ENCODE measurements at places on chromosomes 7 and 10.

GRCh38 chr10:73881221-73881919 is 7.0 kb upstream of the CAMK2G start:
- no peak for DNase-seq

- DNase-seq, result no peak
Measured at GRCh38 chr7:134857958-134858357, 78.5 kb downstream of the CALD1 start.

DNA sequence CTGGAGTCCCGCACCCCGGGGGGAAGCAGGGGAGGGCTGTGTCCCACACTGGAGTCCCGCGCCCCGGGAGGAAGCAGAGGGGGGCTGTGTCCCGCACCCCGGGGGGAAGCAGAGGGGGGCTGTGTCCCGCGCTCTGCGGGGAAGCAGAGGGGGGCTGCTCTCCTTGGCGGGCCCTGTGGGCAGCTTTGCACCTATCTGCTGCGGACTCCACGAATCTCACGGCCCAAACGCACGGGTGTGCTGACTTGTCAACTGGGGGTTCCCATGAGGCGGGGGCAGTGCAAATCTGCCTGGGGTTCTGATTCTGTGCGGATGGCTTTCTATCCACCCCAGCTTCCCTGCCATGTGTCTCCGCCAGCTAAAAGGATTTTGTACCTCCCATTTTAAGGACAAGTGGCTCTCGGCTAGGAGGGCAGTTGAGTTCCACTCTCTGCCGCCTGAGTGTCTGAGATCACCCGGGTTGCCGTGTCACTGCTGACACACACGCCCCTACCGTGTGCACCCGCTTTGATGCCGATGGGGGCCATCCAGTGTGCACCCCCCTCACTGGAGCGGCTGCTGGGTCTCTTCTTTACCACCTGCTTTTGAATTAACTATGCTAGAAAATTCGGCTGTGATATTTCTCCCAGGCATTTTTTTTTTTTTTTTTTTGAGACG is 20.5 kb downstream of the GPER1 start:
- no peak for DNase-seq

DNA sequence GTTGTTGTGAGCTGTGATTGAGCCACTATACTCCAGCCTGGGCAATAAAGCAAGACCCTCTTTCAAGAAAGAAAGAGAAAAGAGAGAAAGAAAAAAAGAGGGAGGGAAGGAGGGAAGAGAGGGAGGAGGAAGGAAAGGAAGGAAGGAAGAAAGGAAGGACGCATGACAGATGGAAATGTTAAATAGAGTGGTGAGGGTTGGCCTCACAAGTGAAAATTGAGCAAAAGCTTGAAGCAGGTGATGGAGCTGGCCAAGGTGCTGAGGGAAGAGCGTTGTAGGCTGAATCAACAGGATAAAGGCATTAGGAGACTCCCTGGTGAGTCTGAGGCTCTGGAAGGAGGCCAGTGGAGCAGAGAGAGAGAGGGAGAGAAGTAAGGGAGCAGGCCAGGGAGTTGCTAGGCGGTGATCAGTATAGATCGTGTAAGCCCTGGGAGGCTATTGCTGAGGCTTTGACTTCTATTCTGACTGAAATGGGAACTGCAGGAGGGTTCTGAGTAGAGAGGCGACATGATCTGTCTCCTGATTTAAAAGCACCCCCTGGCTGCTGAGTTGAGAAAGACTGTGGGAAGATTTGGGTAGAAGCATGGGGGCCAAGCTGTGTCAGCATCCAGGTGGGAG is 26.5 kb upstream of the TMEM248 start:
- no peak for DNase-seq

DNA sequence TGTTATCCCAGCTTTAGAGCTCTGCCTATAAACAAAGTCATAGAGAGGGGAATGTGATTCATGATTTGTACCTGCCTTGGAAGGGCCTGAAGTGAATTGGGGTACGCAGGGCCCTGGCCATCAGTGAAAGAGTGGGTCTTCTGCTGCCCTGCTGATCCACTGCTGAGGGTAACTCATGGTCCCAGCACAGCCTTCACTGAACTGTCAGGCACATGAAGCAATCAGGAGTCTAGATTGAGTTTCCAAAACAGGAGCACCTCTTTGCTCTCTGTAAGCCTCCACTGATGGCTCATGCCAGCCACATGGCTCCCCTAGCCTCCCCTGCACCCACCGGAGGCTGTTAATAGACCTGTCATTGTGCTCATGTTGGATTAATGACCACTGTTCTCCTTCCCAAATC is 217.6 kb downstream of the KCNMA1 start:
- DNase-seq, result no peak

DNA sequence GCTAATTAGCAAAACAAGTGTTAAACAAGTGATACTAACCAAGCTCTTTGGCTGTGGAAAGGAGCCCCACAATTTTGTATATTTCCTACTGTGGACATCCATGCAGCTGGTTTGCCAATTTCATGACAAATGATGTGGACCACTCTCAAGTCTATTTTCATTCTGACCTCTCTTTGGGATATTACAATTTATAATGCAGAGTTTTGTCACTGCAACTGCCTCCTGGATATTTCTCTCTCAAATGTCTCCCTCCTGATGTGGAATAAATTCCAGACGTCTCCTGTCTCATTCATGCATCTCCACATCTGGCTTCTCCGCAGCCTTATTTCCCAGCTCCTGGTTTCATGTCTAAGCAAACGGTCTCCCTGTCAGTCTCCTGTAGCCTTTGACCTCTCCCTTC is 80.6 kb upstream of the RHEB start:
- DNase-seq, result no peak

GRCh38 chr7:132437730-132438129 is 138.5 kb downstream of the PLXNA4 start:
- no peak for DNase-seq

- DNase-seq, result no peak
Measured at GRCh38 chr7:139909379-139910050, 80.5 kb downstream of the TBXAS1 start.

GRCh38 chr7:46411236-46411635 is 490.2 kb upstream of the IGFBP3 start:
- DNase-seq, result no peak

GRCh38 chr7:127158659-127159058 is 94.1 kb downstream of the GRM8 start:
- peak; percentile 13 for DNase-seq

GRCh38 chr7:155524018-155524556 is 22.3 kb downstream of the CNPY1 start:
- DNase-seq, result no peak

DNA sequence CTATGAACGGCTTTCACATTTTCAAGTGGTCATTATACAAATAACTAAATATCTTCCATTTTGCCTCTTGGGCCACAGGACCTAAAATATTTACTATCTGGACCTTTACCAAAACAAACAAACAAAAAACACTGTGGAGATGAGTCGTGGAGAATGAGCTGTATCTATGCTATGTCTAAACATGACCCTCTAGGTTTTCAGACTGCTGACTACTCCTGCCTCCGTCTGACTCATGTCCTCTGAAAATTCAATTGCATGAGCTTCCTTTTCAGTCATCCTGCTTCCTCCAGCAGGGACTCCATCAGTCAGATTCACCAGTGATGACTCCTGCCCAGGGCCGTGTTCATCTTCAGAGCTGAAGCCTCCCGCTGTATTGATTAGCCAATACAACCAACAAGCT is 96.8 kb downstream of the COL28A1 start:
- no peak for DNase-seq

- DNase-seq, result peak; percentile 17
Measured at GRCh38 chr7:108109221-108109908, 20.8 kb downstream of the LAMB4 start.

GRCh38 chr7:120951826-120952225 is 1.2 kb downstream of the ING3 start:
- no peak for DNase-seq

DNA sequence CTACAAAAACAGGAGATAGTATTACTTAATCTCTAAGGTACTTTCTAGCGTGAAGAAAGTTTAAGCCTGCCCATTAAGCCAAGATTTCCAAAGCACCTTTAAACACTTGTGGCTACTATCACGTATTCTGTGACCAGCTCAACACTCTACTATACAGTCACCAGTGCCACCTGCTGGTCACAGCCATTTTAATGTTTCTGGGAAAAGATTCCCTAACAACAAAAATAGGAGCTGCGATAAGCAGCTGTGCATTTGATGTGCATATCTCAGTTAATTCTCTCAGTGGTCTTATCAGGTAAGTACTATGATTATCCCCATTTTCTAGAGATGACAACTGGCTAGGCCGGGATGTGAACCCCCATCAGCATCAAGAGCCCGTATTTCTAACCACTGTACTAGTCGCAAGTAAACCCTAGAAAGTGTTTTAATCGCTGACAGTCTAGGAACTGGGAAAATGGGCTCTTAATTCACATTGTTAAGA is 860 bp downstream of the SEC31B start:
- peak; percentile 60 for DNase-seq

DNA sequence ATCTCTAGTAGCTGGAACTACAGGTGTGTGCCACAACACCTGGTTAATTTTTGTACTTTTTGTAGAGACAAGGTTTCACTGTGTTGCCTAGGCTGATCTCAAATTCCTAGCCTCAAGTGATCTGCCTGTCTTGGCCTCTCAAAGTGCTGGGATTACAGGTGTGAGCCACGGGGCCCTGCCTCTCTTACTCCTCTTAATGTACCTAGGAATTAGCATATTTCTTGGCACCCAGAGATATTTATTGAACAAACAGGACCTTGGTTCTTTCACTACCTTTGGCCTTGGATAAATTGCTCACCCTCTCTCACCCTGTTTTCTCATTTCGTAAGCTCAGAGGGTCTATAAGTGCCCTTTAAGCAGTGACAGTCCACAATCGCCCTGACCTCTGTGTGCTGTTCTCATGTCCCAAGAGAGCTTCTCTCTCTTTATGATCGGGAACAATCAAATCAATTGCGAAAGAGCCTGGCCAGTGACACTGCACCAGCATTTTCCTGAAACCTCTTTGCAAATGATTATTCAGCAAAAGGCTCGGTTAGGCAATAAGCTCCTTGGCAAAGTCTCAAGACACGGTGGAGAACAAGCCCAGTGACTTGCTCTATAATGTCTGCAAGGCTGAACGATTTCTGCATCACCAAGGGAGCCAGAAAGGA is 117.7 kb downstream of the APBB1IP start:
- no peak for DNase-seq

GRCh38 chr7:96449094-96449493 is 127.2 kb upstream of the SLC25A13 start:
- DNase-seq, result no peak

DNA sequence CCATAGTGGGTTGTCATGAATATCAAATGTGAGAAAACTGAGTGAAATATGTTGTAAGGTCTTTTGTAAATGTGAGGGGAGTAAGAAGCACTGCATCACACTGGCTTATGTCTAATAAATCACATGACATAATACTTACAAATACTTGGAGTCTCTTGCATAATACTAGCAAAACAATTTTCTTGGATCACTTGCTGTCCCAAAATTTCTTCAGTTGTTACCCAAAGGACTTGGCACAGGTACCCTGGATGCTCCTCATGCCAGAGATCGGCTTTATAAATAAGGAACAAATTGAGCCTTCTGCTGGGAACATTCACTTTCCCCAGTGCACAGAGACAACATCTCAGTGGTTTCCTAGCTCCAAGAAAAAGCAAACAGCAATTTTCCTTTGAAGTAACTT is 5.0 kb upstream of the LRIT2 start:
- no peak for DNase-seq

GRCh38 chr10:86216886-86217285 is 149.7 kb downstream of the GRID1 start:
- no peak for DNase-seq

- DNase-seq, result no peak
Measured at GRCh38 chr7:8120390-8121058, 141.4 kb downstream of the ICA1 start.

GRCh38 chr10:122273966-122274545 is 3.0 kb downstream of the BTBD16 start:
- no peak for DNase-seq

GRCh38 chr7:94472608-94473007 is 37.0 kb upstream of the CASD1 start:
- no peak for DNase-seq

DNA sequence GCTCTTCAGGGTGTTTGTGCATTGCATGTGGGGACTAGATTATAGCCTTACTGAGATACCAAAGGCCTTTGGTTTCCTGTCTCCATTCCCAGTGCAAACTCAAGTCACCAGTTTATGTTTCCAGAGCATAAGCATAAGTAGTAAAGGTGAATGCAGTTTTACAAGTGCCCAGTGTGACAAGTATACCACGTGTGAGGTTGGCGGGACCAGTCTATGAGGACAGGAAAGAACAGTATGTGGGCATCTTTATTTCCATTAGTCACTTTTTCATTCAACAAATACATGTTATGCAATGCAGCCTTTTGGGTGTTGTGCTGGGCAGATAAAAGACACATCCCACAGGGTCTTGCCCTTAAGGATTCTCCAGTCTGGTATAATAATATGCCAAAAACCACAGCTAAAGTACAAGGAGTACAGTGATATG is 146.5 kb downstream of the ARID5B start:
- no peak for DNase-seq

GRCh38 chr7:140745266-140746058 is 49.0 kb downstream of the NDUFB2 start:
- no peak for DNase-seq

- no peak for DNase-seq
Measured at GRCh38 chr7:36208997-36209813, 56.2 kb downstream of the EEPD1 start.

DNA sequence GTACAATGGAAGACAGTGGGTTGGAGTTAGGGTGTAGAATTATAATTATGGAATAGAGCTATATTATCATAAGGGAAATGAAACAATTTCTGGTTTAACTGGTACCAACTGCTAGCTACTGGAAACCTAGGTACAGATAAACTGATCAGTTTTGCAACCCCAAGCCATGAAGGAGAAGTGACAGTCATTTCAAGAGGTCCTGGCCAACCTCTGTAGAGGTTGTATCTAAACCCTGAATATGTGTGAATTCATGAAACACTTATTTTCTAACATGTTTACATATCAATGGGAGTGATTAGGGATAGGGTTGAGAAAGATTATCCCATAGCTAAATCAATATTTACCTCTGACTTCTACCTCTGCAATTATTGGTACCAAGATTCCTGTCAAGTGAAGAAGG is 29.9 kb upstream of the CC2D2B start:
- DNase-seq, result no peak

GRCh38 chr7:6730343-6730633 is 23.5 kb upstream of the ZNF12 start:
- DNase-seq, result peak; percentile 33

DNA sequence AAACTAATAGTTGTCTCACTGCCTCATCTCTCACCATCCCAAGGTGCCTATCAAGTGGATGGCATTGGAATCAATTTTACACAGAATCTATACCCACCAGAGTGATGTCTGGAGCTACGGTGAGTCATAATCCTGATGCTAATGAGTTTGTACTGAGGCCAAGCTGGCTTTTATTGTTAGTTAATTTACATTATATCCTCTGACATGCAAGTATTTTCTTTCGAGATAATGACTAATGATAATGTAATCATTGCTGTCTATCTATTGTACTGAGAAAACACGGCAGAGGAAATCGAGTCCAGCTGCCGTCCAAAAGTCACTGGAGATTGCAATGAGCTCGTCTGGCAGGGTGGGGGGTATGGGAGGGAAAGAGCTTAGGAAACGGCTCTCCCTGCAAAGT is 172.4 kb upstream of the LANCL2 start:
- DNase-seq, result no peak

- DNase-seq, result no peak
Measured at GRCh38 chr7:21092766-21093702, 306.3 kb upstream of the SP8 start.
